GM03348 (cell line): ENCODE measurements at places on chromosomes 6 and 20.

DNA sequence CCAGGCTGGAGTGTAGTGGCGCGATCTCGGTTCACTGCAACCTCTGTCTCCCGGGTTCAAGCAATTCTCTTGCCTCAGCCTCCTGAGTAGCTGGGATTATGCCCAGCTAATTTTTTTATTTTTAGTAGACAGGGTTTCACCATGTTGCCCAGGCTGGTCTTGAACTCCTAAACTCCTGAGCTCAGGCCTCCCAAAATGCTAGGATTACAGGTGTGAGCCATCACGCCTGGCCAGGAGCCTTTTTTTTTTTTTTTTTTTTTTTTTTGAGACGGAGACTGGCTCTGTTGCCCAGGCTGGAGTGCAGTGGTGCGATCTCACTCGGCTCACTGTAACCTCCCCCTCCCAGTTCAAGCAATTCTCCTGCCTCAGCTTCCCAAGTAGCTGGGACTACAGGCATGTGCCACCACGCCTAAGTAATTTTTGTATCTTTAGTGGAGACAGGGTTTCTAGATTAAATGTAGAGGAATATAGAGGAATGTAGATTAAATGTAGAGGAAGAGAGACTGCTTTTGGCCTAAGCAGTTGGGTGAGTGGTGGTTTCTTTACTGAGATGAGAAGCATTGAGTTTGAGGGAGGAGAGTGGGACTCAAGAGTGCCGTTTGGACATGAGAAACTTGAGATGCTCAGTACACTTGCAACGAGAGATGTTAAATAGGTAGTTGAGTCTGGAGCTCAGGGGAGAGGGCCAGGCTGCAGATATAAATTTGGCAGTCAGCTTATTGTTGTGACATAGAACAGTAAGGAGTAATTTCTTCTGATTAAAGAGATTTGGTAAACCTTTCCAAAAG, 16.7 kb downstream of the VAPB start:
- no peak for DNase-seq

- no peak for DNase-seq
These were observed 103.9 kb downstream of the AIG1 start for GRCh38 chr6:143164565-143165105.

DNA sequence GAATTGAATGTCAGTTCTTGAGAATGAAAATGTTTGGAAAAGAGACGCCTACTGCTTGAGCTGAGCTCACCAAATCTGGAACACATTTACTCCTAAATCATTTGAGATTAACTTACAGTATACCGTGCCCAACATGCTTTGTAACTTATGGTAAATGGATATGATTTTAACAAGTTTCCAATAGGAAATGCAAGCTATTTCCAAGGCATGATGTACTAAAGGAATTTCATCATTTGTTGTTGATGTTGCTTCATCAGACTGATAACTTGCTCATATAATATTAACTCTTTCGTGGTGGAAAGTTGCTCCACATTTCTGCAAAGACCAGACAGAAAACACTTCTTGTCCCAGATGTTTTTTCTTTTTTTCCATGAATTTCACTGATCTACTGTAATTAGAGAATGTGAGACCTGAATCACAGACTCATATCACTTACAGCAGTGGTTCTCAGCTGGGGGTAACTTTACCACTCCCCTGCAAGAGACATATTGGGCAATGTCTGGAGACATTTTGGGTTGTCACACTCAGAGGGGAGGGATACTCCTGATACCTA, 116.6 kb upstream of the TRAF3IP2 start:
- DNase-seq, result peak; percentile 38

DNA sequence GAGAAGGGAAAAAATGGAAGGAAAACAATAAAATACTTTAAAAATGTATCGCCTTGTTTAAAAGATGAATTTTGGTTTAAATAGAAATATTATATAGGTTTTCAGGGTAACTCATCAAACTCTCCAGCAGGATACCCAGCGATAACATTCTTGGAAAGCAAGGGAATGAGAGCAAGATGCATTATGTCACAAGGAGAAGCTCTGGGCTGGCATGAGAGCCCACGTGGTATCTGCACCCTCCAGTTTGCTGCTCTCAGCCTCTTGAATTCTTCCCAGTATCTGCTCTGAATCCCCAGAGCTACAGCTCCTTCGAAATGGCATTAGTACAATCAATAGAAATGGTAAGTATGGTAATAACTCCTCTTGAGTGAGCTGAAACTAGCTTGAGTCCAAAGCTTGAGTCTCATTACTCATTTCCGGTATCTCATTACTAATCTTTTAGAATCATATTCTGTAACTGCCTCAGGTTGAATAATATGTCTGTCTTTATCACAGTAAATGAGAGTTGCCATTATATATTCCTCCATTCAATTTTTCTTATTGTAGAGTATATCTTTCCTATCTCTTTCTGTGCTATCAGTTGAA, 4.9 kb upstream of the TMEM242 start:
- peak; percentile 32 for DNase-seq

DNA sequence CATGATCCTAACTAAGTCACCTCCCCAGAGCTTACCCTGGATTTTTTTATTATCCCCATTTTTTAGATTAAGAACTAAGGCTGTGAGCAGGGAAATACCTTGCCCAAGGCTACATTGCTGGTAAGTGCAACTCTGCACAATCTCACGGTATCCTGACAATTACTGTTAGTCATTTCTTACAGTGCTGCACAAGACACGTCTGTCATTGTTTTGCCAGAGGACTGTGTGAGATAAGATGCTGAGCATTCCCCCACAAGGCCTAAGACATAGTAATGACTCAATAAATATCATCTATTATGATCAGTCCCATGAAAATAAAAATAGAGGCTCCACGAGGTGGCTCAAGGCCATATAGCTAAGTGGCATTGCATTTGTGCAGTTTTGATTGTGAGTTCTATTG, 21.0 kb downstream of the PFDN4 start:
- no peak for DNase-seq

GRCh38 chr6:162621246-162621645, 106.3 kb downstream of the PRKN start:
- DNase-seq, result no peak
